Foreskin keratinocyte (primary cell): ENCODE measurements at places on chromosomes 2 and 18.

GRCh38 chr2:209937893-209938292 lies 64.5 kb upstream of the RPE start:
- no peak for DNase-seq

DNA sequence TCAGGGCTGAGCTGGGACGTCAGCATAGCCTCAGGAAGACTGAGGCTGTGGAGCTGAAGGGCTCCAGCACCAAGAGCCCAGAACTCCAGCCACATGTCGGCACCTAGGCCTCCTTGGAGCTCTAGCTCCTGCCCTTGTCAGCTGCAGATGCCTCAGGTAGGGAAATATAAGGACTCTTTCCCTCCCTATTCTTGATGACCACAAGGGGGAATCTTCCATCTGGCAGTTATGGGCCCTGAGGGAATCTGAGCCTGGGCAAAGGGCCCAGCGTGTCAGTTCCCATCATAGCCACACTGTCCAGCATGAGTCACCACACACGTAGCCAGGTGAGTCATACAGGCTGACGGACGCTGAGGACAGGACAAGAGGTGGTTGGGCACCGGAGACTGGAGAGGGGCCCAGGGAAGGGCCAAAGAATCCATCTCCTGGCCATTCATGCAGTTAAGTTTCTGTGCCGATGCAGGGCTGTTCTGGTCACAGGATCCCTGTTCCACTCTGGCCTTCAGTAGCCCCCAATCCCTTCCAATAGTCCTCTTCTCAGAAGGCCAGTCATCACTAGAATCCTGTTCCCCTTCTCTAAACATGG lies 1.8 kb downstream of the MPV17 start:
- DNase-seq, result peak; percentile 95

DNA sequence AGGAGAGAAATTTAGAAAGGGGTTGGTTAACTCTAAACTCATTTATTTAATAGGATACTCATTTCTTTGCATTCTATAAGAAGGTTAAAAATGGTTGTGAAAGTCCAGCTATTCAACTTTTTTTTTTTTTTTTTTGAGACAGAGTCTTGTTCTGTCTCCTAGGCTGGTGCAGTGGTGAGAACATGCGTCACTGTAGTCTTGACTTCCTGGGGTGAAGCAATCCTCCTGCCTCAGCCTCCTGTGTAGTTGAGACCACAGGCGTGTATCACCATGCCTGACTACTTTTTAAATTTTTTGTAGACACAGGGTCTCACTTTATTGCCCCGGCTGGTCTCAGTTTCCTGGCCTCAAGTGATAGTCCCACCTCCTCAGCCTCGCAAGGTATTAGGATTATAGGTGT lies 11.9 kb downstream of the ELP2 start:
- DNase-seq, result no peak

- DNase-seq, result no peak
Observed at GRCh38 chr2:179224361-179224760, 40.3 kb downstream of the SESTD1 start.

GRCh38 chr2:190378880-190379237 lies 29.3 kb upstream of the MFSD6 start:
- DNase-seq, result no peak

DNA sequence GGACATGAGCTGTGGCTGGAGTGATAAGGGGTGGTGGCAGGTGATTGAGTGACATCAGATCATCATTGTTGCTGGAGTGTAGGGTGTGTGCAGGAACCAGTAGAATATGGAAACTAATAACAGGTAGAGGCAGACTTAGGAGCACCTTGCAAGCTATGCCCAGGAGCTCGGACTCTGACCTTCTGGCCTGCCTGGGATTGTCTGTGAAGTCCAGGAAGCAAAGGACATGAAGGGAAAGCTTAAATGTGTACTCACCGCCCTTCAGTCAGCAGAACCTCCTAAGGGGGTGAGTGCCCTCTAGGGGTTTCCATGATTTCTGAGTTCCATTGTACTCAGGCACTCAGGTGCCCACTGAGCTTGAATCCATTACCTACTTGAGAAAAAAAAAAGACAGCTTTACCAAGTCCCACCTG lies 104.2 kb downstream of the CRIM1 start:
- DNase-seq, result no peak

GRCh38 chr2:10305715-10306114 lies 3.0 kb downstream of the HPCAL1 start:
- no peak for DNase-seq

DNA sequence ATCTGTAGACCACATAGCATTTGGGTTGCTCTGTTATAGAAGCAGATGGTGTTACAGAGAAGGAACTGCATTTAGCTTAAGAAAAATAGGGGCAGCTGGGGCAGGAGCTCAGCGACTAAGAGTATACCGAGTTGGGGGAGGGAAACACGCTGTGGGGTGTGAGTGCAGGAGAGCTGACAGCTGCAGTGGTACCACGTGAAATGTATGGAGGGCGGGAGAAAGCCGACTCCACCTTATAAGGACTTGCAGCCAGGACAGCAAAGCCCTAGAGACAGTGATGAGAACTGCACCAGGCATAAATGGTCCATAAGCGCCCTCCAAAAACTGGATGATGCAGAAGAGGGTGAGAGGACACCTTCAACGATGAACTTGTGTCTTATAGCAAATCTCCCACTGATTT lies 237.6 kb downstream of the PRKCE start:
- no peak for DNase-seq

DNA sequence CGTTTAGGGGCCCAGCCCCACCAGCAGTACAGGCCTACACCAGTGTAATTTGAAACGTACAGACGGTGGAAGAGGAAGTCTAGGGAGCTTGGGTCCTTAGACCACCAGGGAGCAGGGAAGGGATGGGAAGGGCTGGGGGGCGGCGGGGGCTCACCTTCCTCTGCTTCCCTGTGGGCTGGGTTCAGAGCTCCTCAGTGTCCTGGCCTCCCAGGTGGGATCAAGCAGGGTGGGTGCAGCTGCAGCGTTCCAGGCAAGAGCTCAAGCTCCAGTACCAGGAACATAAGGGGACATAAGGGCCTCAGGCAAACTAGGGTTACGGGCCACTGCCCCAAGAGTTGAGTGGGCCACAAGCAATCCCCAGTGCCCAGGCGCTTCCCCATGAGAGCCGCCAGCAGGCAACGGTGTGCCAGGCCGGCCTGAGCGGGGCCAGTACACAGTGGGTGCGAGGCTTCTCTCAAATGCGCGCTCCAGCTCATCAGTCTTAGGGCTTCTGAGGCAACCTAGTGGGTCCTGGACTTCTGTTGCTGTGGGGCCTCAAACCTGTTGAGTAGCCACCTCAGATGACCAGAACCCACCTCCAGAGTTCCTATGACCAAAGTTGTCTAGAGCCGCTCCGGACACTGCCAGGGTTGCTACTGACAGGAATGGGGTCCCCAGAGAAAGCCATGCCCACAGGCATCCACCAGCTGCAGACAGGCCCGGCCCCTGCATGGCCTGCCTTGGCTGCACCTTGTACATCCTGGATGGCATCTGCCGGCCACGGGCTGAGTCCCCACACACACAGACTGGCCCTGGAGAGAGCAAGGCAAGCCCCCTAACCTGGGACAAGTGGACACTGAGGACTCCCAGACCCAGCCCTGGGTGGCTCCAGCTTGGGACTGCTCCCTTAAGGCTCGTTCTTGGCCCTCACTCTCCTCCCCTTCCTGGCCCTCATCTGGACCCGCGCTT lies 5.2 kb downstream of the ANKRD23 start:
- no peak for DNase-seq
